Naive thymus-derived CD4-positive, alpha-beta T cell (primary cell): ENCODE measurements at places on chromosomes 4 and X. TPM values are rescaled to one million over a fixed set of nuclear protein-coding genes. Genes with fewer than 3 reads are reported as not detected.

GRCh38 chrX:130975947-130976346 is 72.9 kb upstream of the ENOX2 start:
- no peak overlapping the region for H3K4me3 ChIP-seq
- H3K27me3 ChIP-seq = no peaks in the 10 kb centered on the region
- H3K27ac ChIP-seq = no peak overlapping the region
- peak; percentile 18 for DNase-seq

- no peaks in the 10 kb centered on the region for H3K27me3 ChIP-seq
- H3K4me3 ChIP-seq = no peak overlapping the region
- no peak for DNase-seq
- no peak overlapping the region for H3K27ac ChIP-seq
Measured at GRCh38 chr4:42561031-42561430, 95.9 kb downstream of the ATP8A1 start.

GRCh38 chrX:28843817-28844216 is 256.6 kb downstream of the IL1RAPL1 start:
- no peaks in the 10 kb centered on the region for H3K4me1 ChIP-seq
- no peak overlapping the region for H3K4me3 ChIP-seq
- H3K36me3 ChIP-seq = no peaks in the 10 kb centered on the region
- H3K27me3 ChIP-seq = no peaks in the 10 kb centered on the region
- no peak for DNase-seq

- no peaks in the 10 kb centered on the region for H3K27me3 ChIP-seq
- H3K27ac ChIP-seq = no peak overlapping the region
- no peaks in the 10 kb centered on the region for H3K4me1 ChIP-seq
- DNase-seq = no peak
- no peak overlapping the region for H3K4me3 ChIP-seq
- H3K36me3 ChIP-seq = no peaks in the 10 kb centered on the region
Measured at GRCh38 chr4:44756559-44756958, 30.2 kb upstream of the GNPDA2 start.

- DNase-seq = no peak
- H3K27me3 ChIP-seq = no peaks in the 10 kb centered on the region
- no peaks in the 10 kb centered on the region for H3K36me3 ChIP-seq
- H3K4me1 ChIP-seq = no peaks in the 10 kb centered on the region
- H3K4me3 ChIP-seq = no peak overlapping the region
Measured at GRCh38 chrX:37905436-37906147, 58.2 kb upstream of the DYNLT3 start.

DNA sequence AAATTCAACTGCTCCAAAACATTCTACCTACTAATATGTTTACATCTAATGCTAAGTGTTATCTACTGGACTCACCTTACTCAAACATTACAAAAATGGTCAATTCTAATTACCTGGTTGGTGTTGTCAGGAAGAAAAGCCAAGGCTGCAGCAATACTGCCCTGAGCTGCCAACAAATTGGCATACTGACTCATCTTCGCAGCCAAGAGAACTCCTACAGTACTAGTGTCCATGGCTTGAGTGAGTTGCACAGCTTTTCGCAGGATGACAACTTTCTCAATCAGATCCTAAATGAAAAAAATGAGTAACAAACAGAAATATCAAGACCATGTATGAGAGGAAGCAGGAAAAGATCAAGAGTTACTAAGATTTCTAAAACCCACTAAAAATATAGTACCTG is 39.6 kb downstream of the SEC31A start:
- H3K36me3 ChIP-seq = peaks cover 35% of the 10 kb centered on the region
- DNase-seq = no peak
- no peaks in the 10 kb centered on the region for H3K27me3 ChIP-seq
- no peak overlapping the region for H3K27ac ChIP-seq
- no peaks in the 10 kb centered on the region for H3K4me1 ChIP-seq

GRCh38 chr4:74838746-74839370 is 44.5 kb upstream of the BTC start:
- no peak for DNase-seq
- no peak overlapping the region for H3K27ac ChIP-seq
- no peaks in the 10 kb centered on the region for H3K36me3 ChIP-seq
- H3K4me3 ChIP-seq = no peak overlapping the region
- no peaks in the 10 kb centered on the region for H3K4me1 ChIP-seq

DNA sequence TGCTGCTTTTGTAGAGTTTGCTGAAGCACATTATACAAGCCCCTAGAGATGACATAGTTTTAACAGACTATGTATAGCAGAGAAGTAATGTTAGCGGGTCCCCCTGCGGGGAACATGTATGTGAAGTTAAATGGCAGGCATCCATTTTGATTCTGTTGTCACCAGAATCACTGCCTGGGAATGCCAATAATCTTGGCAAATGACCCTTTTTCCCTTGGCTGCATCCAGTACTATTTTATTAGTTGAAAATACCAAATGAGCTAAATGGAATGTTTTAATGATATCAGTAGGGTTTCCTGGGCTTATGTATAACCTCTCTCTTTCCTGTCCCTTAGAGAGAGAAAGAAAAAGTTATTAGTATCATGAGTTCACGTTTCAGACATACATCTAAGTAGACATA is 93.6 kb downstream of the LIMCH1 start:
- DNase-seq = no peak
- H3K4me1 ChIP-seq = no peaks in the 10 kb centered on the region
- no peaks in the 10 kb centered on the region for H3K36me3 ChIP-seq
- H3K27me3 ChIP-seq = no peaks in the 10 kb centered on the region
- no peak overlapping the region for H3K27ac ChIP-seq

- H3K4me1 ChIP-seq = no peaks in the 10 kb centered on the region
- H3K4me3 ChIP-seq = no peak overlapping the region
- no peaks in the 10 kb centered on the region for H3K36me3 ChIP-seq
- no peak overlapping the region for H3K27ac ChIP-seq
- no peak for DNase-seq
Measured at GRCh38 chrX:69116077-69116476, 49.2 kb downstream of the PJA1 start.

DNA sequence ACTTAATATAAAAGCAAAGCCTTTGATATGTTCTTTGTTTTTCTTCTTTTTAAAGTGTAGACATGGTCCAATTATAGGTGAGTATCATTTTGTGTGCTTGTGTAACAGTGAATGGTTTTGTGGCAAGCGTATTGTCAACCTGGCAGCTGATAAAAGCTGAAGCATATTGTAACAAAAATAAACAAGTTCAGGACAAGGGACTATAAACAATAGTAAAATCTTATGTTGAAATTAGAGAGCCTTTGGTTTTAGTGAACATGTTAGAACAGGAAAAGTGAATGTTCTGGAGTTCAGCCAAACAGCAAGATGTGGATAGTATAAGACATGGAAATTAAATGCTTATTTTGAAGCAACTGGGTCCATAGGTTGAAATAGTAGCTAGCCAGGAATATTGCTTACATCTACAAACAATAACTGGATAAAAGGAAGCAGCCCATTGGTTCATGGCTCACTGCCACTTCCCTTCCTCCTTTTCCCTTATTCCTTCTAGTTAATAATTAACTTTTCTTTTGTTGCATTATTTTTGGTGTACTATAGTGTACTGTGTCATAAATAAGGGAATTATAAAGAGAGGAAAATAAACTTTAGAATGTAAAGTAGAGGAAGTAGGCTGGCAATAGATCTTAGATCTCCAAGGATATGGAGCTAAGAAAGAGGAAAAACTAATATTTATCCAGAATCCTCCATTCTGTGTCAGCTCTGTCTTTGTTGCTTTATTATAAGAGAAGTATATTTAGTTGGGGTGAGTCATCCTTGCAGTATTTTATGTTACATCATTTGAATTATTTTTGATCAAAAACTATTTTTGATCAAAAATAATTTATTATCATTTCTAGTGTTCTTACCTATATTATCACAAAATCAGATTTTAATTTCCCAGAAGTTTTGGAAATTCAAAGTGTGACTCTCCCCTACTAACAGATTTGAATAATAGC is 65.6 kb downstream of the MRPL1 start:
- DNase-seq = no peak
- peaks cover 30% of the 10 kb centered on the region for H3K36me3 ChIP-seq
- no peaks in the 10 kb centered on the region for H3K27me3 ChIP-seq
- no peak overlapping the region for H3K4me3 ChIP-seq

DNA sequence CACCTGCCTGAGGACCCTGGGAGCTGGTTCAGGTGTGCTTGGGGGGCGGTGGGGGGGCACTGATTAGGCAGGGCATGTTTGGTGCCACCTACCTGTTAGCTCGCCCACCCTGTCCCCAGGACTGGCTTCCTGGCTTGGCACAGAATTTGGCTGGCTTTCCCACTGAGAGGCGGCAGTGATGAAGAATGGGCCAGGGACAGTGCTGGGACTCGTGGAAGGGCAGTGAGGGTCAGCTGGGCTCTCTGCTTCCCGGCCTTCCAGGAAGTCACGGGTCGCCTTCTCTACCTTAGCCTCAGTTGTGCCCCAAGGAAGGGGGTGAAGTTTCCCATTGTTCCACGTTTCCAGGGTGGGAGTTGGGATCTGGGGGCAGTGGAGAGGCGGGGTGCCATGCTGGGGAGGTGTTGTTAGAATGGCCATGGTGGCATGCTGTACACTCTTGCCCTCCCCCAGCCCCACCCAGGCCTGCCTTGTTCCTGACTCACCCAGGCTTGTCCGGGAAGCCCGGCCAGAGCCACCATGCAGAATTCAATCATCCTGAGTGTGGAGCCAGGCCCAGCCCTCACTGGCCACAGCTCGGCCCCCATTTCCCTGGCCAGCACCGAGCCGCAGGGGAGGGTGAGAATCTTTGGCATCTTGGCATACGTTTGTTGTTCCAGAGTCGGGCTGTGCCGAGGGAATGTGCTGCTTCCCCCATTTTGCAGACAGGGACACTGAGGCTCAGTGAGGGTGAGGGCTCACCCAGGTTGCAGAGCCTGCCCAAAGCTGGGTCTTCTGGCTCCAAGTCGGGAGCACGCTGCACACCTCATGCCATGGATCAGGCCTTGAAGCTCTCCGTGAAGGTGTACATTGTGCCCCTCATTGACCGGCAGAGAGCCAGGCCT is 21.9 kb upstream of the GPR78 start:
- no peaks in the 10 kb centered on the region for H3K4me1 ChIP-seq
- H3K36me3 ChIP-seq = no peaks in the 10 kb centered on the region
- H3K27ac ChIP-seq = no peak overlapping the region
- H3K27me3 ChIP-seq = no peaks in the 10 kb centered on the region
- H3K4me3 ChIP-seq = no peak overlapping the region
- no peak for DNase-seq

- peak within 1 kb of the TSS; percentile 84 for H3K27ac ChIP-seq
- peak; percentile 83 for DNase-seq
- no peaks in the 10 kb centered on the region for H3K36me3 ChIP-seq
- peaks cover 16% of the 10 kb centered on the region for H3K4me1 ChIP-seq
- no peaks in the 10 kb centered on the region for H3K27me3 ChIP-seq
- H3K4me3 ChIP-seq = peak within 1 kb of the TSS; percentile 83
Measured at GRCh38 chr4:3531879-3532750, at the start of gene LRPAP1. LRPAP1 (minus strand) TSS chr4:3532422; CDS start chr4:3532412, 10 bp downstream.

- no peaks in the 10 kb centered on the region for H3K27me3 ChIP-seq
- no peak for DNase-seq
- H3K4me3 ChIP-seq = no peak overlapping the region
- no peaks in the 10 kb centered on the region for H3K4me1 ChIP-seq
- H3K36me3 ChIP-seq = no peaks in the 10 kb centered on the region
Measured at GRCh38 chr4:75823812-75824211, 78.4 kb downstream of the PPEF2 start.

GRCh38 chr4:119300101-119300978 is 21.6 kb downstream of the FABP2 start:
- H3K4me1 ChIP-seq = peaks cover 22% of the 10 kb centered on the region
- peak overlapping the region; percentile 90 for H3K27ac ChIP-seq
- no peaks in the 10 kb centered on the region for H3K36me3 ChIP-seq

GRCh38 chr4:103095080-103095479 is 4.6 kb downstream of the BDH2 start:
- no peaks in the 10 kb centered on the region for H3K27me3 ChIP-seq
- no peaks in the 10 kb centered on the region for H3K36me3 ChIP-seq
- no peak for DNase-seq
- H3K27ac ChIP-seq = no peak overlapping the region
- no peak overlapping the region for H3K4me3 ChIP-seq

GRCh38 chr4:182536221-182536811 is 293.1 kb downstream of the TENM3 start:
- H3K4me3 ChIP-seq = no peak overlapping the region
- H3K4me1 ChIP-seq = no peaks in the 10 kb centered on the region
- no peak for DNase-seq
- no peaks in the 10 kb centered on the region for H3K36me3 ChIP-seq
- no peaks in the 10 kb centered on the region for H3K27me3 ChIP-seq

DNA sequence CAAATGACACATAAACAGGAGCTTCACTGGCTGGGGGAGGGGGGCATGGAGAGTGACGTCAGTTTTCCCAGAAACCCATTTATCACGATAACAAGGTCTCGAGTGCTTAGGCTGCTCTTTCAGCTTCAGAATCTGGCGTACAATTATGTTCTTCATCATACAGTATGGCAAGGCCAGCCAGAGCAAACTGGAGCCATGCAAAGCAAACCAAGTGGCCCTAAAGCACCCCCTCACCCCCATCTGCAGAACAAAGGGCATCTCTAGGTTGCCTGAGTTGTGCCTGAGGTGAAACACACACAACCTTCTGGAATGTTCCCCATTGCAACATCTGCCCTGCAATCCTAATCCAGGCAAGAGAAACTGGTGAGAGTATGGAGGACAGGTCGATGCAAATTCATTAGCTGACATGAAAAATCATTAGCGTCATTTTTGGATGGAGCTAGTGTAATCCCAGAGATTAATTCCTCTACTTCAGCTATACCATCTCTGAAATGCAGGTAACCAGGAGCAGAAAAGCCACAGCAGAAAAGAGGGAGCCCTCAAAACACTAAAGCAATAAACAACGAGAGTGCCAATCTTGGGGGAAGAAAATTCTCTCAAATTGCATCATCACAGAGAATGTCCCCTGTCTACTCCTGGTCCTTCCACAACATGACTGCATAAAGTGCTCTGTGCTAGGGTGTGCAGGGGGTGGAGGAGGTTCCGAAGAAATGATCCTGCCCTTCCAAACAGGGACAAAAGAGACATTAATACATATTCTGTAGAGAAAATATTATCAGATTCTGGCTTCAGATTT is 1.8 kb downstream of the SEPTIN6 start:
- H3K4me3 ChIP-seq = peak overlapping the region; percentile 77
- peaks cover 10% of the 10 kb centered on the region for H3K36me3 ChIP-seq
- no peaks in the 10 kb centered on the region for H3K27me3 ChIP-seq
- DNase-seq = no peak
- H3K4me1 ChIP-seq = peaks cover 25% of the 10 kb centered on the region

DNA sequence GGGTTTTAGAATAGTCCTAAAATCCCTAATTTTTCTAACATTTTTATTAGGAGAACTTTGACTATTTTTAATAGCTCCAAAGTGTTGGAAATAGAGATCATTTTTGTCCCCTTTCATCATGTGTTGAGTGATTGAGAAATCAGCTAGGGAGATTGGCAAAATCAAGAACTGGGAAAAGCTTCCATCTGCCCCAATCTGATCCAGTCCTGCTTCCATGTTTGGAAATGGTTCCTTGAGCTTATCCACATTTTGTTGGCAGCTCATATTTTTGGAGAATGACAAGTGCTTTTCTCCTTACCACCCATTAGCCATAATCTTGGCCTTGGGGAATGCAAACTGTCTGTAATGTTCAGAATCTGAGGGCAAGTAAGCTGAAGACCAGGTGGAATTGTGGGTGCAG is 73.9 kb downstream of the SYNPO2 start:
- no peaks in the 10 kb centered on the region for H3K36me3 ChIP-seq
- H3K4me3 ChIP-seq = no peak overlapping the region
- H3K4me1 ChIP-seq = no peaks in the 10 kb centered on the region
- H3K27ac ChIP-seq = no peak overlapping the region
- no peak for DNase-seq
- H3K27me3 ChIP-seq = no peaks in the 10 kb centered on the region

The BEX3 gene
- polyA plus RNA-seq = 157 TPM

The MEPE gene
- polyA plus RNA-seq = not detected

The VGLL1 gene
- not detected for polyA plus RNA-seq

The GAB1 gene
- not detected for polyA plus RNA-seq

The BMPR1B gene
- 0.07 TPM for polyA plus RNA-seq

The EGF gene
- polyA plus RNA-seq = not detected

The ATRX gene
- 64.2 TPM for polyA plus RNA-seq

The GRPR gene
- not detected for polyA plus RNA-seq

The ARSJ gene
- polyA plus RNA-seq = 0.17 TPM
